GM23248 (cell line): ENCODE measurements at places on chromosomes 6 and 20. TPM values are rescaled to one million over a fixed set of nuclear protein-coding genes. Genes with fewer than 3 reads are reported as not detected.

Gene EYA2
- 0.38 TPM in 1 of 2 replicates, not detected in the other for total RNA-seq

Gene CRNKL1
- 24.2 and 33.9 TPM in 2 replicates for total RNA-seq

Gene SNAP25
- not detected in 2 replicates for total RNA-seq

DNA sequence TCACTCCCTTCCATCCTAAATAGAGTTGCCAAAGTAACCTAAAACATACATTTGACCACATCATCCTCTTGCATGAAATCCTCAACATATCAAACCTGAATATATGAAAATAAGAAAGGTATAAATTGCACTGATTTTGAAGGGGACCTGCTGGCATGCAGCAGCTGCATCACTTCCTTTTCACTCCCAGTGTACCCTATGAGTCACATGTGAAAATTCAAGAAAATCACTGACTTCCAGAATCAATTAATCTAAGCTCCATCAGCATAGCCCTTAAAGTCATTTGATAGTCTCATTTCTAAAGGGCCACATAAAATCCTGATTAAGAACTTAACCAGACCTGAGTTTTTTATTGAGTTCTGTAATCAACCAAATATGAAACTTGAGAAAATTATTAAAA is 24.3 kb downstream of the SNX14 start:
- peak; percentile 47 for DNase-seq

DNA sequence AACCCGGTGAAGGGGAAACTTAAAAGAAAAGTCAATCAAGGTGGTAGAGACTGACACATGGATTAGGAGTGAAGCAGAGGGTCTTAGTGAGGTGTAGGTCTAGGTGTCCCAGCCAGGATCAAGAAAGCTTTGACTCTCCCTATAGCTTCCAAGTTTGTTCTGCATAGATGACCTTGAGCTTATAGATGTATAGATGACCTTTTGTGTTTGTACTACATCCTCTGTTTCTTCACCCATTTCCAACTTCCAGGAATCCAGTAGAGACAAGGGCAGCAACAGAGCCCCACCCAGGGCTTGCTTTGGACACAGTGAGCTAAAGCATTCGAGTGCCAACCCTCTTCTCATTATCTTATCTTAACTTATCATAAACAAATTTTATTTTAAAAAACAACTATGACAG is 1.8 kb upstream of the MRPS18A start:
- no peak for DNase-seq

- no peak for DNase-seq
Observed at GRCh38 chr6:1890071-1890470, 280.4 kb downstream of the FOXC1 start.
